ENCODE measurements at places on chromosomes 5 and 9.

DNA sequence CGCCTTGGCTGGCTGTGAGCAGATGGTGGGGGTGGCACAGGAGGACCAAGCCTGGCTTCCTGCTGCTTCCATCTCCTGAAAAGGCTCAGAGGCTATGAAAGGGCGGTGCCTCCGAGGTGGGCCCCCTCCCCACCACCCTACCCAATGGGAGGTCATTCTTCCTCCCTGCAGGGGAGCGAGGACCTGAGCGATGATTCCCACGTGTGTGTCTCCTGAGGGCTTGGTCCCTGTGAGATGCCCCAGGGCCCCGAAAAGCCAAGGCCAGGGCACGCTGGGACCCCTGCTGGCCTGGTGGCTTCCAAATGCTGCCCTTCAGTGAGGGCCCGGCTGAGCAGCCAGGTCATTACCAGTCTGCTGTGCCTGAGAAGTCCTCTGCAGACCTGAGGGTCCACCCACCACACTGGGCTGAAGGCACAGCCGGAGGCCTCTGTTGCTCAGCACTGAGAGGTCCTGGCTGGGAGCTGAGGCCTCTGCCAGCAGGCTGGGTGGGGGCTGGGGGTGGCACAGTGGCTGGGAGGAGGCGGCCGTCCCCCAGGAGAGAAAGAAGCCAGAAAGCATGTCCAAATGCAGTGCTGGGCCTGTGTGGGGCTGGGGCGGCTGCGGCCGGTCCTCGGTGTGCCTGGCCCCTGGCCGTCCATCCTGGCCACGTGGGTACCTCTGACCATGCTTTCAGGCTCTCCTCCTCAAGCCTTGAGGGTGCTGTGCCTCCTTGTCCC, 14.0 kb upstream of the SLC6A19 start:
- no peak for DNase-seq

DNA sequence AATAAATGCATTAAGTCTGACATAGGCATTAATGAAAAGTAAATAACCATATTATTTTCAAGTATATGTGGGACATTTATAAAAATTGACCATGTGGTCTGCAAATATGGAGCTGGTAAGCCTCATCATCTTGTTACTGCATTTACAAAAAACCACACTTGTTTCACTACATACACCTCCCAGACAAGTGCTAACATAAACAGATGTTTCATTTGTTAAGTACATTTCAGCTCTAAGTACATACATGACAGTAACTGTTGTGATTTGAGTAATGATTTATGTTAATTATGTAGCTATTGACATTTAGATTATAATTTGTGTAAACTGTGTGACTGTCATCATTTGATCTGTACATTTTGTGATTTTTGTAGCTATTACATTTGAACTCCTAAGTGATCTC, 13.9 kb downstream of the IDNK start:
- no peak for DNase-seq

DNA sequence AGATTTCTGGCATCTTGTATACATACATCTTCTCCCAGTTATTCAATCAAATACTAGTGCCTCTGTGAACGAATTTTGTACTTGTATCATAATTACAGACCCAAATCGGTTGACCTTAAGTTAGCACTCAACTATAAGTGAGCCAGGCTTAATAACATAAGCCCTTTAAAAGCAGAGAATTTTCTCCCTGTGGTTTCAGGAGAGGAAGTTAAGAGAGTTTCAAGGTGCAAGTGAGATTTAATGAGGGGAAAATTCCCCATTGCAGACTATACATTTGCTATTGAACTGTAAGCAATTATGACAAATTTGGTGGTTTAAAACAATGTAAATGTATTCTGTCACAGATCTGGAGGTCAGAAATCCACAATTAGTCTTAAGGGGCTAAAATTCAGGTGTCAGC, 261.9 kb upstream of the NREP start:
- DNase-seq, result no peak

GRCh38 chr5:122880749-122881148, 35.3 kb downstream of the SNX24 start:
- DNase-seq, result no peak

GRCh38 chr9:8252445-8252844, 452.9 kb upstream of the DMAC1 start:
- no peak for DNase-seq

DNA sequence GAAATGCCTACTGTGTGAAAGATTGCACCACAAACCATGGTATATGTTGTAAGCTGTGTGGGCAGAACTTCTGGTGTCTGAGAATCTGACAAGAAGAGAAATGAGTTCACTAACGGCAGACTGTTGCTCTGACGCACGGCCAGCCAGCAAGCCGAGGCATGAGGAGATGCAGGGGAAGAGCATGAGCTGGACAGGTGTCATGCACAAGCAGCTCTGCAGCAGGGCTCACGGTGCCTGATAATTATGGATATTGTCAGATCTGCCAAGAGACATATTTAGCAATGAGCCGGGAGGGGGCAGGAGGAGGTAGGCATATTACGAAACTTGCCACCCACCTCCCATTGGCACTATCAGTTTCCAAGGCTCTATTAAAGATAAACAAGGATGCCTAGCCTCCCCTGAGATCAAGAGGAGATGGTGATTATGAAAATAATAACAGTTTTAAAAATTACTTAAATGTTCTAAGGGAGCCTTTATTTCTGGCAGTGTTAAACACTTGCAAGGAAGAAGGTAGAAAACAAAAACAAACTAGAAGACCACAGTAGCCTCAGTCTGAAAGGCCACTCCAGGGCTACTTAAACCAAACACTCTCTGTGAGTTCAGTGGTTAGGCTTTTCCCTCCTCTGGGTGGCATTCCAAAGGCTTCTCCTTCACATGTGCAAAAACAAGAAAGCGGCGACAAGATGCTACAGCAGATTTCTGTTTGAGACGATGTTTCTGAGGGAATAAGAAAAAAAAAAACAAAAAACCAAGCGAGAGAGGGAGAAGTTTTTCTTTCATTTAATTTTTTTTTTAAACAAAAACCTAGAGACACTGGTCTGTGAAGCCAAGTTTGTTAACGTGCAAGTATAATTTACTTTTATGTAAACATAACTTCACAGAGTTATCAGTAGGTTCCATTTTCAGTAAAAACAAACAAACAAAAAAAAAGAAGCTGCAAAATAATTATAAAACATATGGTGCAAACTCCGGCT, 339.5 kb downstream of the BNC2 start:
- DNase-seq, result no peak

GRCh38 chr9:130661451-130662098, 2.8 kb upstream of the PRDM12 start:
- DNase-seq, result no peak

DNA sequence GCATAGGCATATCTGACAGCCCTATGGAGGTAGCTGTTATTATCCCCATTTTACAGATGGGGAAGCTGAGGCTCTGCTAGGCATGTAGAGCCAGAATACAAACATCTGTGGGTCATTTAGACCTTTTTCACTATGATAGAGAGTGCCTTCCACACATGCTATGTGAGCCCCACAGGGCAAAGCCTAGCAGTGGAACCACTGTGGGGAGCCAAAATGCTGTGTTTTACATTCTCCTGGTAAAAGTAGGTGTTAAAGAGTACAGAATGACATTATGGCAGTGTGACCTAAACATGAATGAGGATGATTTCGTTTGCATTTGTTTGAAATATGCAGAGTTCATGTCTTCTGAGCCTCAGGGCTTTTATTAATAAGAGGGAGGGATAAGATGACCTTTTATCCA, 265.2 kb downstream of the MAST4 start:
- DNase-seq, result no peak

DNA sequence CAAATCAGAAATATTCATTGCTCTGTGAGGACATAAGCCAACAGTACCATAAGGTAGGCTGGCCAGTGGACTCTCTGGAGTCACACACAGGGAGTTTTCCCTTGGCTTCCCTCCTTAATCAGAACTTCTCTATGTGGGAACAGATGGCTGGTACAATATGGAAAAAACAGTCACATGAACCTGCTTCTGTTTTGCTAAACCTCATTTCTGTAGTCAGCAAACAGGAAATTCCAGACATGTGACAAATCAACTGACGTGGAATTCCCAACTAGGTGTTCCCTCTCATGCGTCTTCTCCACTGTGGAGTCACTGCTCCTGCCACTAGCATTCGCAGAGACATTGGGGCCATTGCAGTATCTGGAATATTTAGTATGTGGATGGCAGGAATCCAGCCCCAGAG, 617.6 kb downstream of the KIF4B start:
- DNase-seq, result no peak

DNA sequence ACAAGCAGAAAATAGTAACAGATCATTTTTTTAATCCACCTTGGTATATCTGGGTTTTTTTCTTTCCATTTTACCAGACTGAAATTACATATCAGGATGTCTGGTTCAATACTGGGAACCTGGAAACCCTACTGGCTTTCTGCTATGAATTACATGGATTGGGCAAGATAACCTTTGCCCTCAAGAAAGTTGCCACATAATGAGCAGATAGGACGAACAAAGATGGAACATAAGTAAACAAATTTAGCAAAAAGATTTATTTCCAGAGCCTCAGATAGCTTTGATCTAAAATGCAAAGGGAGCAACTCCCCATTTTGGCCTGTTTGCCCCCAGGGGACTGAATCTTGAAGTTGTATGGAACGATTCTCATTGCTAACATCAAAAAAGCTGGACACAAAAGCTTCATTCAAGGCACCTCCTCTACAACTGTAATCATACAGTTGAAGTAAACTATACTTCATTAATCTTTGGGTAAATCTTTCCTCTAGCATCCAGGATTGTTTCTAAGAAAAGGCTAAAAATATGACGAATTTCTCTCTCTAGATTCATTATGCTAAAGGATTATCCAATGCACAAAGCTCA, 131.6 kb upstream of the PTGER4 start:
- no peak for DNase-seq

DNA sequence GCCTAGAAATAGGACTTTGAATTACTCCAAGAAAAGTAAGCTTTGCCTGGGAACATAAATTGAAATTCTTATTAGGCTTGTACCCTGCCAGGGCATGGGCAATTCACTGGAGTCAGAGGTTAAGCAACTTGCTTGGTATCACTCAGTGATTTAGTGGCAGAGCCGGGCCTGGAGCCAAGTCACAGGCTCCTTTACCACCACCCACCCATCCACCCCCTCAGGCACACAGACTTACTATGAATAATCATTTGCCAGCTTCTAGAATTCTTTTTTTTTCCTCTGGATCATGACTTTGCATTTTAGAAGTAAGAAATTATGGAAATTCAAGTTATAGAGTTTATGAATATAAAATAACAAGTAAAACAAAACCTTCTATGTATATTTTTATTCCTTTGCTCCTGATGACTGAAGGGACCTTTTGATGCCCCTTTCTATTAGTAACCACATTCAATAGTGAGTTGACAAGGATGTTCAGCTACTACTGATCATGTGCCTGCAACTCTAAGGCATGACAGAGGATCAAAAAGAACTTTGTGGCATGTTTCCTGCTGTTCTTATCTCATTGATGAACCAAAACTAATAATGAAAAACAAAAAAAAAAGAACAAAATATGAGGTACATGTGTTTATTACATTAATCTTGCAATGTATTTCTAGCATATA, 614.7 kb downstream of the TLR4 start:
- no peak for DNase-seq

- DNase-seq, result peak; percentile 97
Measured at GRCh38 chr5:1130218-1130946, 18.5 kb upstream of the SLC12A7 start.

GRCh38 chr9:110334183-110334582, 3.5 kb downstream of the TXNDC8 start:
- DNase-seq, result no peak

GRCh38 chr9:121860213-121860612, 208.8 kb downstream of the DAB2IP start:
- peak; percentile 53 for DNase-seq

Data from NCI-H2029 (cell line).